Posterior cingulate gyrus (tissue), 11 donors: ENCODE measurements at places on chromosomes 12 and 14.
A peak's percentile ranks its signal among the peaks of the same experiment; 100 is the strongest.

DNA sequence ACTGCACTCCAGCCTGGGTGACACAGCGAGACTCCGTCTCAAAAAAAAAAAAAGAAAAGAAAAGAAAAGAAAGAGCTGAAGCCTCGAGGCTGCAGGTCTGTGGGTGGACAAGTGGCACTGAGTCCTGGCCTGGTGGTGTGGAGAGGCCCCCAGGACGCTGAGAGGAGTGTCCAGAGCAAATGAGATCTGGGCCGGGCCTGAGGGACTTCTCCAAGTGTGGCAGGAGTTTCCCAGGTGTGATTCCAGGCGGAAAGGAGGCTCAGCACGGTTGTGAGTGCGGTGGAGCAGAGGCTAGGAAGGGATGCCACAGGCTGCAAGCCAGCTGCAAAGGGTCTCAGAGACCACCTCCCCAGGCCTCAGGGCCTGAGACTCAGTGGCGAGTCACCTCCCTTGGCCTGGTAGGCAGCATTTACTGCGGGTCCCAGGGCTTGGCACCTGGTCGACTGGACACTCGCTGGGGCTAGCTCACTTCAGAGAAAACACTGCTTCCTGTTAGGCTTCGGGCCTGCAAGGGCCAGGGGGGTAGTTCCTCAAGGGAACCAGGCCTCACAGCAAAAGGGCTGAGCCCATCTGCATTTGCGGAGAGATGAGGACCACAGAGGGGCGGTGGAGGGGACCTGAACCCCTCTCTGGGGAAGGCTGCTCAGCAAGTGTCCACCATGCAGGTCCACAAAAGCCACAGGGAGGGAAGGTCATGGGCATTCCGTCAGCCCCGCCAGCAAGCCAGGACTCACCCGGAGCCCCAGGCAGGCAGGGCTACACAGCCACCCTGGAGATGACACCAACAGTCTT lies 11.7 kb downstream of the TTC7B start:
- DNase-seq = no peak

GRCh38 chr14:75542588-75543091 lies 20.4 kb downstream of the BATF start:
- DNase-seq = no peak

DNA sequence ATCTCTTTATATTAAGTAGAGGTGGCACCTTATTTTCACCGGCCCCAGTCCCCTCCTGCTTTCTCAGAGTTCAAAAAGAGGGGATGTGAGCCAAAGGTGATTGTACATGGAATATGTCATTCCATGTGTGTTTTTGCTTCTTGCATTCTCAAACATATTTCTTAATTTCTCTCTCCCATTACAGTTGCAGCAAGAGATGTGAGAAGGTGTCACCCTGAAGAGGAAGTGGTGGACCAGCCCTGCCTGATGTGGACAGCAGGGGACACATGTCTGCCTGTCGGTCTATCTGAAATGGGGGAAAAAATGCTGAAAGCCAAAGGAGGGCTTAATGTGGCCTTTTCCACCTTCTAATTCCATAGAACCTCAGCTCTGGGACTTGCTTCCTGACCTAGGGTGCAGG lies 1.9 kb upstream of the FOXN3 start:
- DNase-seq = no peak

DNA sequence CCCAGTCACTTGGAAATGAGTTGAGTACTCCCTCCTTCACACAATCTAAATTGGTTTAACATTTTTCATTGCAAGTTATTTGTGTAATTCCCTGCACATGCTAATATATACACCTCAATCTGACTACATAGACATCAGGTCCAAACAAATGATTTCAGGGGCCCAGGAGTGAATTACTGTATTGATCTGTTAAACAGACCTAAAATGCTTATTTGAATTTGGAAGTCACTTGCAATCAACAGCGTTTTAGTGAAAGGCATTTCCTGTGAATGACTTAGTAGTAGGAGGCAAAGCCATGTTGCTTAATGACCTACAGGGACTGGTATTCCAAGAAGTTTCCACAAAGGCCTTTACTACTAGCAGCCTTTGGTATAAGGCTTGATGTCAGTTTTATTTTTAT lies 22.6 kb upstream of the SLC15A5 start:
- DNase-seq = no peak

DNA sequence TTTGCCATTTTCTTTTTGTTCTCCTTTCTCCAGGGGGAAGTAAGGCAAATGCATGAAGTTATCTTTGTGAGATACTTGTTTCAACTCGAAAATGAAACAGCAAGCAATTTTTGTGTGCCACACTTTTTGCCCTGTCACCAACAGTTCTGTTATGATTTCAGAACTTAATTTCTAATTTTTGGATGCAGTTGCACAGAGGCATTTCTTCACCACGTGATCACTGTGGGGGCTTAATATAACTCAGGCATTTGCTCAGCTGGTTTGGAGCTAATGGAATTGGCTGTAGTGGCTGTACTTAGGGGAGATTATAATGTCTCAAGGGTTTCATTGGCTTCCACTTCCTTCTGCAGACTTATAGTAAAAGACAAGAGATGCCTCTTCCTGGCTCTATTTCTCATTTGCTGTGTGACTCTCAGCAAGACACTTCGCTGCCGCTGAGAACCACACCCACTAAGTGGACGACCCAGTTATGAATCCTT lies 452.4 kb downstream of the RAD51B start:
- no peak for DNase-seq

- no peak for DNase-seq
Measured at GRCh38 chr12:44812062-44812461, 64.1 kb downstream of the NELL2 start.

- DNase-seq = no peak
Measured at GRCh38 chr14:56884617-56885016, 74.3 kb upstream of the OTX2 start.

DNA sequence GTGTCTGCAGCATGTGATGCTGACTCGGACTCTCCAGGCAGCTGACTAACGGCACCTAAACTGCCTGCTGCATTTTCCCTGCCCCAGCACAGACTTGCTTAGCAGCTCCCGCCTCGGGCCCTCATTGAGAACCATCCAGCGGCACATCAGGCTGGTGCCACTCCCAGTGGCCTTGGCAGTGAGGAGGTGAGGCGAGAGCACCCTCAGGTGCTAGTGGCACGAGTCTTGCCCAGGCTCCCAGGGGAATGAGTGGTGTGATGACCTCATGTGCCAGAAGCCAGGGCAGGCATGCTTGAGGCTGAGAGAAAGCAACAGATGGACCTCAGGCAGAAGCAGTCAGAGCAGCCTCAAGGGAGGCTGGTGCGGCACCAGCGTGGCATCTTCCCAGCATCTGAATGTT lies 60.2 kb downstream of the PRKCH start:
- DNase-seq = no peak

DNA sequence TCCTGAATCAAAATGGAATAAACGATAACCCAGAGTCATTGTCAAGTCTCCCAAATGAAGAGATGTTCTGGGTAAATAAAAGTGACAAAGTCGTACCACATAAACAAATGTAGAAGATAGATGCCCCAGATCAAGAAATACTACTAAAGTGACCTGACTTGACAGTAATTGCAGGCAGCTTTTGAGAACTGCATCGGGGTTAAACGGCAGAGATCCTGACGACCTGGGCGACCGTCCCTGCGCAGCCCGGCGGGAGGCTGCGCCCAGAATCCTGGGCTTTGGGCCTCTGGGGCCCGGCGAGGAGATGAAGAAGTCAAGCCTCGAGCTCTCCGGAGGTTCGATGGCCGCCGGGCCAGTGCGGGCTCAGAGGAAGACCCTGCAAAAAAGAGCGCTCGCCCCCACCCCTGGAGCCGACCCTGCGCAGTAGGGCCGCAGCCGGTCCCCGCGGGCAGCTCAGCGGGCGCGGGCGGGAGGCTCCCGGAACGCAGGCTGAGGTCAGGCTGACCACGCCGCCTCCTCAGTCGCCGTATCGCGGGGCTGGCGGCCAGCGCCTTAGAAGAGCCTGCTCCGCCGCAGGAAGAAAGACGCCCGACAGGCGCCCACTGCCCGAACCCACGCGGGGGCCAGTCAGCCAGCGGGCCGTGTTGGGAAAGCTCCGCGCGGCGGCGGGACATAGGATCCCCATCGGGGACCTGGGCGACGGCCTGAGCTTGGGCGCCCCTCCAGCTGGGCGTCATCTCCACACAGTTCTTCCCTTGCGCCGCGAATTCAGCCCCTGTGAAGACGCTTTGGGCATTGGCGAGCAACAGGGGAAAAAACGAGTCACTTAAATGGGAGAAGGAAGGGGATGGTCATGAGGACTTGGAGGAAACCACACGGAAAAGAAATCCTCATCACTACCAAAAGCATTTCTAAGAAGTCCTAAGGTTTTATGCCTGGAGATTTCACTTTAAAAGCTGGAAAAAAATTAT lies 16.0 kb downstream of the NKX2-1 start:
- DNase-seq = peak; percentile 55

DNA sequence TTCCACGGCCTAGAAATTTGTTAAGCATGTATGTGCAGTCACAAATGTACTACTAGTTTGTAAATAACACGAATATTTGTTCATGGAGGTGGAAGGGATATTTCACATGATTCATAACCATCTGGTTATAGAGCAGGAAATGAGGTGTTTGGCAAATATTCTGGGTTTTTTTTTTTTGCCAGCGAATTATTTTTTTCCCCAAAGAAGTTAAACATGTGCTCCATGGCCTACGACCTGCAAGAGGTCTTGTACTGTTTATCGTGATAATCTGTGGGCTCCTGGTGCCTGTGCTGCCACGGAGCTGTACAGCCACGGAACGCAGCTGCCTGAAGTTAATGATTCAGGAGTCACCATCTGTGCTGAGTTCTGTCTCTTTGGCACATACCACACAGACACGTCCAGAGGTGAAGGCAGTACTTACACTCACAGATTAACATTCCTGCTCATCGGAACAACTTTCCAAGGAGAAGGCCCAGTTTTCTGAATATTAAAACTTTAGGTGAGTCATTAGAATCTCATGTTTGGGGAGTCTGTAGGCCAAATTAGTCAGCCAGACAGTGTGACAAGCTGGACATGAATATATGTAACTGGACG lies 156.3 kb downstream of the TMX1 start:
- DNase-seq = no peak

- DNase-seq = no peak
Measured at GRCh38 chr14:98278800-98279199, 993.2 kb downstream of the BCL11B start.

DNA sequence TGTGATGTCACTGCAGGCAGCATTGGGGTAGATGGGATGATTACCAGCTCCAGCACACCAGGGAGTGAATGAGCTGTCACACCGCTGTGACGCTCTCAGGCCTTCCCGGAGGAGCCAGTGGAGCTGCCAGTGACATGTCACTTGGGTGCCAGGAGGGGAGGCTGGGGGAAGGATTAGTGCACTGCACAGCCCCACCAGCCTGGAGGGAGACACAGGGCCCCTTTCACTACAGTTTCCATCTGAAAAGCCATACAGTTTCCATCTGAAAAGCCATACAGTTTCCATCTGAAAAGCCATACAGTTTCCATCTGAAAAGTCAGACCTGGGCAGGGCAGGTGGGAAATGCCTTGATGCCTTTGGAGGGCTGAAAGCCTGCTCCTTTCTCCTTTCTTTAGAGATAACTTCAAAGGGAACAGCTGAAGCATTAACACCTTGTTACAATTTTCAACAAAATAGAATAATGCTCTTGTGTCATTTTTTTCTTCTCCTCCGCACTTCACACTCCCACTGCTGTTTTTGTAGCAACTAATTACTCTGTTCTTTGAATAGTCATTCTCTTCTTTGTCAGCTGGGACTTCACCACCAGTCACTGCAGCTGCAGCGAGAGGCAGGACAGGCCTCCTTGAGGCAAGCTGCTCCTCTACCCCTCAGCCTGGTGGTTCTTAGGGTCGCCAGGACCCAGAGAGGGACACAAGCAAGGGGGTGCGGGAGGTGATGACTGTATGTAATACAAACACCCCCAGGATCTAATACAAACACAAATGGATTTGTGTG lies 256.9 kb upstream of the RGS6 start:
- no peak for DNase-seq

DNA sequence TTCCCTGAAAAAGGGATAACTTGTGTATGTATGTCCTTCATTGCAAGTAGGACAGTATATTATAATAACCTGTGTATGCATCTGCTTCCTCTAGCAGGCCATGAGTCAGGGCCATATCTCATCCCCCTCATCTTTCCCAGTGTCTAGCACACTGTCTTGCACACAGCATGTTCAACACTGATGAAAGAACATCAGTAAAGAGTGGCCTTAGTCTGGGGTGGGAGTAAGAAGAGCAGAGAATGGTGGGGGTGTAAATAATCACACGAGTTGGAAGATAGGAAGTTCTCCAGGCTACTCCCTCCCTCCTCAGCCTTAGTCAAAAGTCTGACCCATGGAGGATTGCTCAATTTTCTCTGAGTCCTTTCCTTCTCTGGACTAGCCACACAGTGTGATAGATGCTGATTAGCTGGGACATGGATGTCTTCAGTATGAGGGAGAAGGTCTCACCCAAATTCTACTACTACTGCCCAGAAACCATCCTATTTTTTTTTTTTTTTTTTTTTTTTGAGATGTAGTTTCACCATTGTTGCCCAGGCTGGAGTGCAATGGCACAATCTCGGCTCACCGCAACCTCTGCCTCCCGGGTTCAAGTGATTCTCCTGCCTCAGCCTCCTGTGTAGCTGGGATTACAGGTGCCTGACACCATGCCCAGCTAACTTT lies 14.6 kb upstream of the SP1 start:
- DNase-seq = no peak

GRCh38 chr12:19834592-19834991 lies 395.3 kb downstream of the AEBP2 start:
- DNase-seq = no peak

DNA sequence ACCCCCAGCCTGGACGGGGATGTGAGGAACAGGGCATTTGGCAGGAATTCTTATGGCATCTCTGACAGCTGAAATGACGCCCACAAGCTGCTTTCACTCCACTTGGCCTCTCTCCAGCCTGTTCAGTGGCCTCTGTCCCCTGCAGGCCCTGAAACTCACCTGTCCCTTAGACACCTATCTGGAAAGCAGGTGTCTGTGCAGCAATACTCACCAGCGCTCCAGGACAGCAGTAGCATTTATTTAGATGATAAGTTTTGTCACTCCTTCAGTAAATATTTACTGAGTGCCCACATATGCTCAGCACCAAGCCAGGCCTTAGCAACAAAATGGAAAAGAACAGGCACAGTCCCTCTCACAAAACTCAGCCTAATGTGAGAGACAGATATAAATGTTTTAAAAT lies 311.1 kb upstream of the FKBP4 start:
- no peak for DNase-seq
